ENCODE measurements at places on chromosomes 11 and 22. TPM values are rescaled to one million over a fixed set of nuclear protein-coding genes. Genes with fewer than 3 reads are reported as not detected.

GRCh38 chr22:28609921-28610320, 69.7 kb downstream of the TTC28 start:
- no peak for DNase-seq

CLP1 gene
- 20.5 TPM for total RNA-seq

ZNF214 gene
- total RNA-seq: 2.3 TPM

SAA4 gene
- total RNA-seq: 0.43 TPM

All from A172 (cell line).